ENCODE measurements at places on chromosomes 7 and 10. TPM values are rescaled to one million over a fixed set of nuclear protein-coding genes. Genes with fewer than 3 reads are reported as not detected.

LDB3 gene
- 92.0 TPM for total RNA-seq

UNCX gene
- total RNA-seq, result 106 TPM

EGR2 gene
- 0.37 TPM for total RNA-seq

CASP7 gene
- not detected for total RNA-seq

MYL7 gene
- 7.6 TPM for total RNA-seq

PIP gene
- not detected for total RNA-seq

SPDYE9 gene
- 0.25 TPM for total RNA-seq

DNA sequence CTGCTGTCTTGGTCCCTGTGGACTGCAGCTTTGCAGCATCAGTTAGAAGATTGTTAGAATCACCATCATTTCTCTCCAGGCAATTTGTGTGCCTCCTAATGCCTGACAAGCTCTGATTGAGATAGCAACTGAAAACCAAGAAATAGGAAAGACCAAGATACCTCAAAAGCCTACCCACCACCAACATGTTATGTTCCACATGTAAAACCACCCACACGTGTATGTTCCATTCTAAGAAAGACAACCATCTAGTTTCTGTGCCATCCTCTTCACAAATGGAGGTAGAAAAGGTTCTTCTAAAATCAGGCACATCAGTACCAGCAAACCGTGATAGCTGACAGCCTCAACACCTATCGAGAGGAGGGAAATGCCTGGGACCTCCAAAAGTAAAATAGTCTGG, 46.9 kb downstream of the TASOR2 start:
- no peak for DNase-seq

DNA sequence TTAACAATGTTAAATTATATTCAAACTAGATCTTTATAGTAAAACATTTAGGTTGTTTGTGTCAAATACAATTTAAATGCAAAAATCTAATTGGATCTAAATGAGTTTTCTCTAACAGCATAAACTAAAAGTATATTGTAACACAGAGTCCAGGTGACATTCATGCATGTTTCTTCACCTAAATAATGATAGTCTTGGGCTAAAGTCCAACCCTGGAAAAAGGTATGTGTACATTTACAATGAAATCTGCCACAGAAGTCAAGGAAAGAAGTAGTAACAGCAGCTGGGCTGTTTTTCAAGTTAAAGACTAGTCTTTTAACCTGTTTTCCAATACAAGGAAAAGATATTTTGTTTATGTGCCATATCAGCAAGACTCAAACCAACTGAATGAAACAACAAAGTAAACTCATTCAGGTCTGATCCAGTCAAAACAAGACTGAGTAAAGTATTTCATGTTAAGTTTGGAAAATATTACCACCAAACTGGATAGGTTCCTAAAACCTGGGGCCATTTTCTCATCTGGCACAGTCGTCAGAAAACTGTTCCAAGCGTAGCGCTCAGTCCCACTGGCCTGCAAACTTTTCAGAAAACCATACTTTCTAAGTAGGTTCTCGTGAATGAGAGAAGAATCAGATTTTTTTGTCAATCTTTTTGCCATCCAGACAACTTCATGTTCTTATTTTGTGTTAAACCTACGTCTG, 349.2 kb downstream of the HGF start:
- DNase-seq, result no peak

- DNase-seq, result no peak
Measured at GRCh38 chr10:132363921-132364593, 32.1 kb downstream of the LRRC27 start.

DNA sequence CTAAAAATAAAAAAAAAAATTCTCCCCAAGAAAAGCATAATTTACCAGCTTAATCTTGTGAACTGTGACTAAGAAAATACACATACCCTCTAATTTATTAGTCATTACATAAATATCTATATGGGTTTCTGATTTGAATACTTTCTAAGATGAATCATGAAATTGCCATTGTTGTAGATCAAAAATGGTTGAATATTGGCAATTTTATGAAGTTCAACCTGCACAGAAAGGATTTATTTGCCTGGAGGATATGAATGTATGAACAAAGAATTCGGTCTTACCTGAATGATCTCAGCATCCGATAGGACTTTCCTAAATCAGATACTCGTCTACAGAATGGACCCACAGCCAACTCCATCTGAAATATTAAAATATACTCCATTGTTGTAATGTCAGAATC, 61.5 kb downstream of the HBP1 start:
- DNase-seq, result no peak

- DNase-seq, result no peak
Measured at GRCh38 chr7:139704308-139704879, 73.4 kb downstream of the HIPK2 start.

DNA sequence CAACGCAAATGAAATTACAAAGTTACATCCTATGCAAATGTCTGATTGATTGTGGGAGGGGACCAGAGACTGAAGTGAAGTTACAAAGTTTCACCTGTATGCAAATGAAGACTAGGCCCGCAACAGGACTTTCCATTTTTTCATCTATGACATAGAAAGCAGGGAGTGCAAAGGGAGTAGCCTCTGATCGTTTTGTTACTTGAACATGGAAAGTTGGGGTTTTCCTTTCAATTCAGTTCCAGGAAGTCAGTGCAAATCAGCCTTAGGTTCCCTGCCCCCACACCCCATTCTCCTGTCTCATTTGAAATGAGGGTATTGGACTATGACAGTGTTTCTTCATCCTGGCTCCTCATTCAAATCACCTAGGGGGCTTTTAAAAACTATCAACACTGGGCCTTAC, 96.9 kb upstream of the HABP2 start:
- no peak for DNase-seq
